Globus pallidus (tissue), 1 donor: ENCODE measurements at places on chromosomes 16 and 17.

- DNase-seq, result no peak
Observed at GRCh38 chr17:7147772-7148171, 31.4 kb downstream of the ASGR1 start.

DNA sequence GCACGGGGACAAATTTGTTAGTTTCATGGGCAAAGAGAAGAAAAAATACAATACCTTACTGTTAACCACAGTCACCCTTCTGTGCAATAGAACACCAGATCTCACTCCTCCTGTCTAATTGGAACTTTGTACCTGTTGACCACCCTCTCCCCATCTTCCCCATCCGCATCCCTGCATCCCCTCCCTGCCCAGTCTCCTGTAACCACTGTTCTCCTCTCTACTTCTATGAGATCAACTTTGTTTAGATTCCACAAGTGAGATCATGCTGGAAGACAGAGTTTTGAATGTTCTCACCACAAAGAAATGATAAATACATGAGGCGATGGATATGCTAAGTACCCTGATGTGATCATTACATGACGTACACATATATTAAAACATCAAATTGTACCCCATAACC is 47.7 kb downstream of the CLEC16A start:
- DNase-seq, result no peak

DNA sequence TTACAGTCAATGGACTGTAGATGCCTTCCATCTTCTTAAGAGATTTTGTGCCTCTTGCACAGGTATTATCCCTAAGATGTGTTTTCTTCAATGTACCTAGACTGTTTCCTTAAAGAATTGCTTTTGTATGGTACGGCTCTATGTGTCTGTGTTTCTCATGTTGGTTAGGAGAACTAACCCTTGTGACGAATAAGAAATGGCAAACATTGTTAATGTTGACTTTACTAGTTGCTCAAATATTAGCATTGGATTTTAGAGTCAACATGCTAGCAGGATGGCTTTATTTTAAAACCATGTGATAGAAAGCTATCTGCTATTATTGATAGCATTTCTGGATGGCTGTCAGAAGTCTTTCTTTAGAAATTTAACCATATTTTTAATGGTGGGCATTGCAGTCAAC is 34.5 kb downstream of the WWOX start:
- DNase-seq, result no peak

GRCh38 chr17:58593123-58593522 is 78.7 kb upstream of the MTMR4 start:
- no peak for DNase-seq

GRCh38 chr17:7839190-7839875 is 5.3 kb downstream of the KDM6B start:
- no peak for DNase-seq

GRCh38 chr17:44205962-44206824 is 6.5 kb upstream of the ATXN7L3 start:
- DNase-seq, result no peak

DNA sequence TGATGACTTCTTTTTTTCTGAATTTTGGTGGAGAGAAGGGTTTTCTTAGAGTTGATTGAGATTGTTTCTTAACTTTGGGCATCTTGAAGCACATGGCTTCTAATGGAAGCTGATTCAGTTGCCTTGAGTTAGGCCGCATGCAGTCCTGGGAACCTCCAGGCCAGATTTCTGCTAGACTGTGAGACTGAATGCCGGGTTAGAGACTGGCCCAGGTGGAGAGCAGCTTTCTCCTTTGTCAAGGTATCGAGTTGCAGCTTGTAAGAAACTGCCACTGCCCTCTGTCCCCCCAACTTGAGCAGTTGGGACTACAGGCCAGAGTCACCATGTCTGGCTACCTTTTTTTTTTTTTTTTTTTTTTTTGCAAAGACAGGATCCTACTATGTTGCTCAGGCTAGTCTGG is 77.6 kb downstream of the CLEC16A start:
- no peak for DNase-seq

- DNase-seq, result no peak
Observed at GRCh38 chr17:3610523-3610922, 1.3 kb upstream of the TRPV1 start.

DNA sequence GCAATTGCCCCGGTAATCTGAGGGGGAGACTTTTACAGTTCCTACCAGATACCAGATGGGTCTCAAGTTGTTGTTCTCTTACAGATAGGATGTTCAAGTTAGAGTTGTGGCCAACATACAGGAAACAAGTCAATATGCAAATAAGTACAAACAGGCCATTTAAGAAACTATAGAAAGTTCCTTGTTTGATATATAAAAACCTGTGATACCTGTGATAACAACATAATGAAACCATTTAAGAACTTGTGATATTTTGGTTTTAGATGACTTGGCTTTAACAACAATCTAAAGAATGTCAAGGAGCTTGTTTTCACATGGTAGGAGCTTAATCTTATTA is 16.8 kb downstream of the CDR2 start:
- no peak for DNase-seq

GRCh38 chr17:75261336-75262111 is at the start of the genes GGA3 and MRPS7:
GGA3 (minus strand) TSS chr17:75261606; CDS start chr17:75261587, 19 bp downstream.
MRPS7 (plus strand) TSS chr17:75261879; CDS start chr17:75261901, 22 bp downstream.
- peak; percentile 92 for DNase-seq

- DNase-seq, result no peak
Observed at GRCh38 chr17:51833045-51833444, 325.5 kb downstream of the CA10 start.

DNA sequence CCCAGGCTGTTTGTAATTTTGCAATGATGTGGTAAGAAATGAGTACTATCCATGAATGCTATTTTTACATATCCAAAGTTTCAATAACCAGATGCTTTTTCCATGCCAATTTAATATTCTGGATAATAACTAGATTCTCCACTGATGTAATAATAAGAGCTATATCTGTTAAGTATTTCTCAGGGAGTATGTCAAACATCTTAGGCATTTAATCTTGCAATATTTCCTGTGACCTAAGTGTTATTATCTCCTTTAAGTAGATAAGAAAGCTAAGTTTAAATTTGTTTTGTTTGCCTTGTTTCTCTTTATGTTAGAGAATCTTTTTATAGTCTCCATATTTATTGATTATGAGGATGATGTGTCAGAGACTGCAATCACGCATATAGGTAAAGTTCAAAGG is 32.3 kb upstream of the HS3ST3A1 start:
- no peak for DNase-seq

GRCh38 chr17:70041061-70041460 is 34.0 kb upstream of the KCNJ16 start:
- DNase-seq, result no peak

- no peak for DNase-seq
Observed at GRCh38 chr16:46996391-46996790, 22.9 kb upstream of the DNAJA2 start.

DNA sequence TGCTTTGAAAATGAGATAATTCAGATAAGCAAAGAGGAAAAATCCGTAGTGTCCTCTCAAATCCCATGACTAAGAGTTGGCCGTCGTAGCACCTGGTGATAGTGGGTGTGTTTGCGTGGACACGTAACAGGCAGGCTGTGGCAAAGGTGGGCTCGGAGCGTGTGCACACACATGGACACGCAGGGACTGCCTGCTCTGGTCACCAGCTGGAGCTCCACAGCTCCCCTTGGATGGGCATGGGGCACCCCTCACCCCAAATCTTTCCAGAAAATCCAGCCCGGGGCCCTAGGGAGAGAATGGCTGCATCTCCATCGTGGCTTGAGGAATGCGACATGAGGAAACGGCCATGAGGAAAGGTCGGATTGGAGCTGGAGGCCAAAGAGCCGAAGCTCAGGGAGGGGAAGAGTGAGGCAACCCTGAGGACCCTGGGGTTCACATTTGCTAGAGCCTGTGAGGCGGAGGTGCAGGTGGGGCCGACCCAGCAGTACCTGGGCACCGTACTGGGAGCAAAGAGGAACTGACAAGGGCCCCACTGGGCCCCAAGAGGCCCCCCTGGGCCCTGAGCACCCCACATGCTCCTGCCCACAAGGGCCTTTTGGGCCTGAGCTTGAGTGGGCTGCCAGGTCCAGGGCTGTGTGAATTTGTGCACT is 51.6 kb downstream of the DNAH17 start:
- DNase-seq, result no peak

DNA sequence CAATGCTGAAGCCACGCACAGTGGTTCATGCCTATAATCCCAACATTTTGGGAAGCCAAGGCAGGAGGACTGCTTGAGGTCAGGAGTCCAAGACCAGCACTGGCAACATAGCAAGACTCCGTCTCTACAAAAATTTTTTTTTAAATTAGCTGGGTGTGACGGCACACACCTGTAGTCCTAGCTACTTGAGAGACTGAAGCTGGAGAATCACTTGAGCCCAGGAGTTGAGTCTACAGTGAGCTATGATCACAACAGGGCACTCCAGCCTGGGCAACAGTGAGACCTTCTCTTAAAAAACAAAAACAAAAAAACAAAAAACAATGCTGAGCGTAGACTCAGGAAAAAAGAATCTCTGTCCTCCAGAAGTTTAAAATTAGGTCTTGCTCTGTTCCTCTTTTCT is 6.1 kb downstream of the GNA13 start:
- DNase-seq, result no peak

- no peak for DNase-seq
Observed at GRCh38 chr16:25585526-25585925, 106.2 kb upstream of the HS3ST4 start.

GRCh38 chr16:12771341-12771798 is 32.3 kb downstream of the CPPED1 start:
- peak; percentile 86 for DNase-seq

DNA sequence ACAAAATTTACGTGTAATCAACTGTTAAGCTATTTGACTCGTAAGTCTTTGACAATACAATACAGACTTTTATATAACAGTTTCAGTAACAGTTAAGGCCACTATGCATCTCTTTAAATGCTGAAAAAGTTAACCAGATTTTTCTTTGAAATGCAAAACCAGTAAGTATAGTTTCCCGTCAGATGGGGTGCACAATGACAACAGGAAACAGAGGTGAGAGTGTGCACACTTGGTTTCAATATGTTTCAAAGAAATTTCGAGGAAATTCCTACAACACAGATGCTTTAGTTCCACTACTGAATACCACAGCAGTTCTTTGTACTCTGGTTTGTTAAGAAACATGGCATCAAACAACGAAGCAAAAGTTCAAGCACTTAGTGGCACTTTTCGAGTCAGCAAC is 48.4 kb downstream of the RNF157 start:
- DNase-seq, result no peak

DNA sequence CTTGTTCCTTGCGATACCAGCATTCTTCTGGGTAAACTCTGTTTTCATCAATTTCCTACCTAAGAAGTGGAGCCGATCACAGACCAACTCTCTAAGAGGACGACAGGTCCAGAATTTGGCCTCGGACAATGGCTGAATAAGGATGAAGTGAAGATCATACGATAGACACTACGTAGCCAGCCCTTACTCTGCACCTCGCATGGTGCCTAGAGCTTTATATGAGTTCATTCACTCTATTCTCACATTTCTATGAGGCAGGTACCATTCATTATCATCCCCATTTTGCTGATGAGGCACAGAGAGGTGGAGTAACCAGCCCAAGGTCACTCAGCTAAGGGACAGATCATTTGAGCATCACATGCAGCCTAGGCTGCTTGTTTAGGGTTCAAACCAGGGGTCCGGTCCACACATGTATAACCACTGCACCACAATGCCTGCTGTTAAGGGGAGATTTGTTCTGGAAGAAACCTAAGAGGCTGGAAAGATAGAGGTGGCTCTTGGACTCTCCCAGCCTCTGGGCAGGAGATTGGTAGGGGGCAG is 78.6 kb downstream of the MYH11 start:
- no peak for DNase-seq

- DNase-seq, result no peak
Observed at GRCh38 chr17:29732613-29733012, 109.9 kb upstream of the CORO6 start.

- no peak for DNase-seq
Observed at GRCh38 chr17:52036416-52036815, 122.1 kb downstream of the CA10 start.

DNA sequence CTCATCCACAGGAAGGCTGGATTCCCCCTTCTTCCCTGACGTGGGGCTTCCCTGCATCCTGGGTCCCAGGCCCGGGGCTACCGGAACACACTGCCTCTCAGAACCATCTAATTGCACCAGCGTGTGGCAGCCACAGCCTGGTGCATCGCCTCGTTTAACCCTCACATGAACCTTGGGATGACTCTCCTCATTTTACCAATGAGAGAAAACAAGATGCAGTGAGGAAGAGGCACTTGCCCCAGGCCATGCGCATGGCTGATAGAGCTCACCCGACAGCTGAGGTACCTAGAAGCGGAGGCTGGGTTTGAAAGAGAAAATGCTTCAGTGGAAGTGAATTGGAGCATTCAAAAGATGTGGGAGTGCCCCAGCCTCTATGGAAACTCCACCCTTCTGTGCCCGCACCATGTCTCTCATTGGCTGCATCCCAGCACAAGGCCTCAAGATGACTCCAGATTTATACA is 162.3 kb downstream of the KATNIP start:
- DNase-seq, result peak; percentile 81

- DNase-seq, result no peak
Observed at GRCh38 chr17:45660474-45660873, 123.6 kb upstream of the CRHR1 start.

DNA sequence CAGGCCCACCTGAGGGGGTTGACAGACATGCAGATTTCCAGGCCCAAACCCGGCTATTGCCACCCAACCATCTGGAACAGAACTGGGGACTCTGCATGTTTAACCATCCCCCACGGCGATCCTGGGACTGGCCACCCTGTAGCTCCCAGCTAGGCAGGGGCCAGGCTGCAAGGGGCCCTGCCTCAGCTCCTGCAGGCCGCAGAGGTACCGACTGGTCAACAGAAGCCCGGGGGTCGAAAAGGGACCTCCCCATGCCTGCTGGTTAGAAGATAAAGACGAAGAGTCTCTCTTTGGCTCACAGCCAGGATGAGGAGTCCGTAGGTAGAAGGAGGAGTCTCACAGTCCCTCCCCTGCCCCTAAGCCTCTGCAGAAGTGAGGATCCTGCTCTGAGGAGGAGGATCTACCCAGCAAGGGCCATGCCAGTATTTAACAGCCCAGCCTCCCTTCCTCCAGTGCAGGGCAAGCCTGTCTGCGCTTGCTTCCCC is 223.4 kb upstream of the TNRC6C start:
- DNase-seq, result peak; percentile 51
